ENCODE measurements at places on chromosomes 7 and 10.

DNA sequence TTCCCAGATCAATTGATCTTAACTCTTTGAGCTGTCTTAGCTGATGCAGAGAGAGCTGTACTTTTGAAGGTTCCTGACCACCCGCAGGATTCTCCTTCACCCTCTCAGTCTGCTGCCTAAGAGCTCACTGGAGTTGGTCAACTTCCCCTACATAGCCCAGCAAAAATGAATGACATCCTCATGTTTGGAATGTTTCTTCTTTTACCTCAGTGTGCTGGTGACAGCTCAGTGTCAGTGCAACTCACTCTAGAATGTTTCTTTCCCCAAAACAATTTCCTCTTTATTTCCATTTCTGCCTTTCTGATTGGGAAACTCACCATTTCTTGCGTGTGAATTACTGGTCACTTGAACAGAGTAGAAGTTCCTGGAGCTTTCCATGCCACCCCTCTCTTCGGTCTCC is 48.7 kb downstream of the LSMEM1 start:
- no peak for DNase-seq

DNA sequence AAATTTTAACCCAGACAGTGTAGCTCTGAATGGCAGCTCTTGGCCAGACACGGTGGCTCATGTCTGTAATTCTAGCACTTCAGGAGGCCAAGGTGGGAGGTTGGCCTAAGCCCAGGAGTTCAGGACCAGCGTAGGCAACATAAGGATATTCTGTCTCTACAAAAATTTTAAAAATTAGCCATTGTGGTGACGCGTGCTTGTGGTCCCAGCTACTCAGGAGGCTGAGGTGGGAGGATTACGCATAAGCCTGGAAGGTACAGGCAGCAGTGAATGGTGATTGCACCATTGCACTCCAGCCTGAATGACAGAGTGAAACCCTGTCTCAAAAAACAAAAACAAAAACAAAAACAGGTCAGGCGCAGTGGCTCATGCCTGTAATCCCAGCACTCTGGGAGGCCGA is 50.0 kb downstream of the SUFU start:
- DNase-seq: no peak

DNA sequence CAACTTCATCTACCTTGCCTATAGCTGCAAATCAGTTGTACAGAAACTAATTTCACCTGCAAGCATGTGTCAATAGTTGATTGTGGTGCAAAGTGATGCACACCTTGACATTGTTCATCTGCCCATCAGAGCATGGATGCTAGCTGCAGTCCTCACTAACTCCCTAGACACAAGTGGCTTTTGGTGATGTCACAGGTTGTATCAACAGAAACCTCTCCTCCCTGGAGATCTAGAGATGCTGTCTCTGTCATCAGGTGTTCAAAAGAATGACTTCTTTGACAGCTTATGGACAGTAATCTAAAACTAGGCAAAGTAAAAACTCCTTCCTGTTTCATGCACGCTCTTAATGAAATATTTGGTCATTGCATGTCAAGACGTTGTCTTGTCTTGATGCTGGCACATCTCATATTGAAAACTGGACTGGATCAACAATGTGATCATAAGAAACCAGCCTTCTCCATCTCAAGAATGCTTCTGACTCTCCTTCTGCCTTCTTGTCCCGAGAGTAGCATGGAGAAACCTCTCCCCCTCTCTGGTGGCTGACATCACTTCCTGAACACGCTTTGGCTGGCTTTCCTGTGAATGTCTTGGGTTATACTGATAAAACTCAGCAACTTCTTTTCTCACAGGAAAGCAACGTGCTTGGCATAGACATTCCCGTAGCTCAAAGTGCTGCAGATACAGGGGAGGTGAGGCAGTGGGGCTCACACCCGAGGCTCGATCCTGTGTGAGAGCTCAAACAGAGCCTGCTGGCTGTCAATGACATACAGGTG is 176.2 kb upstream of the CDCA7L start:
- no peak for DNase-seq

DNA sequence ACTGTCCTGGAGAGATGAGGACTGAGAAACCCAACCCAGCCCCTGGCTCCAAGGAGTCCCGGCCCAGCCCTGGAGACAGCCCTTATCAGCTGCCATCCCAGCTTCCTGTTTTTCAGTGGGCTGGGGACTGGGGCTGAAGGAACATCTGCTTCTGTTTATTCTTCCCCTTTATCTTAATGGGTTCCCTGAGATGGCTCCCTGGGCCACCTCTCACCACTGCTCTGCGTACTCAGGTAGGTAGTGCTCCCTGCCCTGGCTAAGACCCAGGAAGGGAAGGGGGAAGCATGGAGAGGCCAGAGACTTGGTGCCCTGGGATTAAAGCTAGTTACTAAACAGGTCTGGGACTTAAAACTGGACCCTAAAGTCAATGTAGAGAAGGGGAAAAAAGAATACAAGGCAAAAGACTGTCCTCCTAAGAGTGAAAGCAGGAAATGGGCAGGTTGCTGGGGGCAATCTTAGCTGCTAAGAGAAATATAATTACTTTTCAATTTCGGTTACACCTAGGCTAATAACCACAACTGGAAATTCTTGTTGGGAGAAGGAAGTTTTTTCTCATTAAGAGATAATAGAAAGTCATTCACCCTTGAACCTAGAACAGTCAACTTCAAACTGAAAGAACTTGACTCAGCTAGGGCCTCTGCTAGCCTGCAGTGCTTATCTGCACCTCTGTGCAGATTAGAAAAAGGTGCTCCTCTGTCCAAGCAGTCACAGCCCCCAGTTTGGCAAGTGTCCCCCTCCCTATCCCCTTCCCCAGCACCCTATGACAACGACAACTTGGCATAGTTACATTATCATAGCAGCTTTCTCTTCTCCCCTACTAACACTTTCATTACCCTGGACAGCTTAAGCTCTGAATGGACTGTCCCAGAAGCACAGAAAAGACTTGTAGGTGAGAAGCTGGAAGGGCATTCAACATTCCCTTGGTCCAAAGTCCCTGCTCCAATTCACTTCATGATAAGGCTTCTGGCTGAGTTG is 65.6 kb upstream of the KDM7A start:
- no peak for DNase-seq

GRCh38 chr10:74855027-74855426 is 28.6 kb downstream of the KAT6B start:
- no peak for DNase-seq

GRCh38 chr7:114777288-114777687 is 144.6 kb upstream of the MDFIC start:
- no peak for DNase-seq

DNA sequence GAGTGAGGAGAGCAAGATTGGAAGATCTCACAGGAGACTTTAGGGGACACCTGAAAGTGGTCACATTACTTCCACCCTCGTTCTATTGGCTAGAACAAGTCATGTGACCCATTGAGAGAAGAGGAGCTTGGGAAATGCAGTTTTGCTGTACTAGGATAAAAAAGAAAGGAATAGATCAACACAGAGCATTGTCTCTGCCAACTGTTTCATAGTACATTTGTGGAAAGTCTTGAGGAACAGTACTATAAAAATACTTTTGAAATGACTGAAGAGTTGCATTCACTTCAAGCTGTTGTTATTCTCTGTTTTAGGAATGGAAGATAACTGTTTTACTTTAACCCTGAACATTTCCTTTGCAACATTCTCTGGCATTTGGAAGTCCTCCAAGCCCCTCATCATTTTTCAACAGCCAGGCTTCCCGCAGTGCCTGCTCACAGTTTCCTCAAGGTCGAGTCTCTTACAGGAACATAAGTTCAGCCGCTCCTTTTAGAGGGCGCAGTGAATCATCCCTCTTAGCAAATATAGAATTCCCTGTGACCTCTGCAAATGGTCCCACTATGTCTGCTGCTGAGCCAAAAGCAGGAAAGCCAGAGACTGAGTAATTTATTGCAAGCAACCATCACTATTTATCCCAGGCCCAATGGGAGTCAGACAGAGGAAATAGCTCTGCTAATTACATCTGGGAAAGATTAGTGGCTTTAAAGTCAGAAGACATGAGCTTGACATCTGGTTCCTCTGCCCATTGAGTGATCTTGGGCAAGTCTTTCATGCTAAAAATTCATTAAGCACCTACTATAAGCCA is 40.7 kb downstream of the MRPL32 start:
- DNase-seq: no peak

- DNase-seq: no peak
These were observed 187.8 kb downstream of the PPP1R17 start for GRCh38 chr7:31874631-31875386.

GRCh38 chr10:106133451-106133850 is 1031.1 kb downstream of the SORCS1 start:
- no peak for DNase-seq

GRCh38 chr10:132517951-132518521 is 19.6 kb upstream of the INPP5A start:
- DNase-seq: no peak

DNA sequence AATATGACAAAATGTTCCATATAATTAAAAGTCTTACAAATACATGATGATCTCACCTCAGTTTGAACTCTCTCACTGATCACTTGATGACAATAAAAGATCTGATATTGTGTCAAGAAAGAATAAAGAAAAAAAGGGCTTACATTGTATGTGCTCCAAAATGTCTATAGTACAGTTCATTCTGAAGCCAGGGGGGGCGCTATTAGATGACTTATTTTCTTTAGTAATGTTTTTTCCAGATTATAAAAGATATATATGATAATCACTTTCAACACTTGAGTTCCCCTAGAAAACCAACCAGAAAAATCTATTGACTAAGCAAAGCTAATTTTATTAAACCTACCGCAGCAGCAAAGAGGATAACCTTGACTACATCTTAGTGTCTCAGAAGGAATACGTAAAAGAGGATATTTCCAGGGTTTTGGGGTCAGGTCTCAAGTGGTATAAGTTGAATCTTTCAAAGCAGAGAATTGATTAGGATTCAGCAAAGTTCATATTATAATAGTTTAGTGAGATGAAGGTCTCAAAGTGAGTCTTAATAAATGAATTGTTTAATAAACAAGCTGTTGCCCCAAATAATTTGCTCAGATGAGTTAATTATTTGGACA is 55.8 kb downstream of the PTN start:
- no peak for DNase-seq

DNA sequence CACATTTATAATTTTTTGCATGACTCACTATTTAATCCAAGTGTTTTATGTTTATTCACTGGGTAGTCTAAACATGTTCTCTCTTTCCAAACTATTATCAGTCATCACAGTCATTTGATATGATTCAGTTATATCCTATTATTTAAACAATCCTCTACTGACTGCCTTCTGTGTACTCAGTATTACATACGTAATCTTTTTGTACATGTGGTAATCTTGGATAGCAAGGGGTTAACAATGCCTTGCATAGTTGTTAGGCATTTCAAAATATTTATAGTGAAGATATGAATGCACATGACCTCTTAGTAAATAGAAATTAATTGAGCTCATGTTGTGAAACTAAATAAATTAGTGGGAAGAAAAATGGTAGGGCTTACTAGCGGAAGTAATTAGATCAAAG is 379.4 kb upstream of the KIAA1217 start:
- no peak for DNase-seq

- no peak for DNase-seq
These were observed 187.2 kb upstream of the CXCL12 start for GRCh38 chr10:44572146-44572545.

DNA sequence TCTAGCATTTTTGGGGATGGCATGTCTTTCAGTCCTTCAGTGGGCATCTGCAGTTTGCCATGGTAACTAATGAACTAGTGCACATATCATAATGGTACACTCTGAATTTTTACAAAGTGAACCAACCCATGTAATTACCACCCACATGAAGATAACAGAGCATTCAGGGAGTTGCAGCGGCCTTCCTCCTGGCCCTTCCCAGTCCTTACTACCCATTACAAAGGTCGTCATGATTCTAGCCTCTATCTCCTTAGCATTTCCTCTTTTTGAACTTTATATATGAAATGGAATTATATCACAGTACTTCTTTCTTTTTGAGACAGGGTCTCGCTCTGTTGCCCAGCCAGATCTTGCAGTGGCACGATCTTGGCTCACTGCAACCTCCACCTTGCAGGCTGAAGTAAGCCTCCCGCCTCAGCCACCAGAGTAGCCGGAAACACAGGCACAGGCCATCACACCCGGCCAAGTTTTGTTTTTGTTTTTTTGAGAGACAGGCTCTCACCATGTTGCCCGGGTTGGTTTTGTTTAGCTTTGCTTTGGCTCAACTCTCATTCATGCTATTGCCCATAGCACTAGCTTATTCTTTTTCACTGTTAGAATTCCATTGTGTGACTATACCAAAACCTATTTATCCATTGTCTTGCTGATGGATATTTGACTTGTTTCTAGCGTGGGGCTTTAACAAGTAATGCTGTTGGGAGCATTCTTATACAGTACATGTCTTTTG is 79.2 kb downstream of the APBB1IP start:
- no peak for DNase-seq

- DNase-seq: no peak
These were observed 84.3 kb downstream of the KCNMA1 start for GRCh38 chr10:77553311-77553710.

GRCh38 chr10:67912331-67912946 is 28.0 kb downstream of the SIRT1 start:
- no peak for DNase-seq

DNA sequence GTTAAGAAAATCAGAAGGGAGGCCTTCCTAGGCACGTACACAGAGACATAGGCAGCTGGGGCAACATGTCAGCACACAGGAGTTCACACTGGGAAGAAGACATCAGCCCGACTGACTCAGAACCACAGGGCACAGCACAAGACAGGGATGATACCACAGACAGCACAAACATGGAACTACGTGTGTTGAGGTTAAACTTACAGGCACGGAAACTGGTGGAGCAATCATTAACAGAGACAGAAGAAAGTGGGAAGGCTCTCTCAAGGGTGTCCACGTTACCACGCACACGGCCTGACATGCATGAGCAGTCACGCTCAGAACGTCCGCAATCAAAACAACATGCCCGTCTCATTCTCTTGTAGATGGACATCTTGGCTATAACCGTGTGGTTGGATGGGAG is 636.4 kb downstream of the KCNMA1 start:
- DNase-seq: no peak

Measured in stimulated activated CD4-positive, alpha-beta T cell treated with anti-CD3 and anti-CD28 coated beads, Interleukin-15, amount 100 ng/mL, for 1 hour (primary cell).